Mammary epithelial cell (primary cell): ENCODE measurements at places on chromosomes 7 and 10. TPM values are rescaled to one million over a fixed set of nuclear protein-coding genes. Genes with fewer than 3 reads are reported as not detected.

IRF5 gene
- 12.7 TPM for total RNA-seq

ATG9B gene
- 0.54 and 0.94 TPM in 2 replicates for total RNA-seq

FAM180A gene
- not detected for total RNA-seq

MAGI2 gene
- 1.4 and 2.3 TPM in 2 replicates for total RNA-seq

EGR2 gene
- total RNA-seq, result 1.2 TPM

DDIT4 gene
- total RNA-seq, result 1,235 TPM

GBX1 gene
- not detected for total RNA-seq
